Mesothelial cell of epicardium (in vitro differentiated cells): ENCODE measurements at places on chromosomes 12 and 14.

GRCh38 chr14:96579358-96579757 lies 77.2 kb downstream of the PAPOLA start:
- H3K36me3 ChIP-seq, result no peaks in the 10 kb centered on the region
- peaks cover 23% of the 10 kb centered on the region for H3K4me1 ChIP-seq
- DNase-seq, result no peak
- H3K27me3 ChIP-seq, result peaks cover 12% of the 10 kb centered on the region
- H3K4me3 ChIP-seq, result no peak overlapping the region
- no peak overlapping the region for H3K27ac ChIP-seq

GRCh38 chr12:58640314-58640713 lies 280.0 kb downstream of the LRIG3 start:
- H3K4me3 ChIP-seq, result no peak overlapping the region
- peaks cover 9% of the 10 kb centered on the region for H3K4me1 ChIP-seq
- H3K36me3 ChIP-seq, result peaks cover 4% of the 10 kb centered on the region
- no peak for DNase-seq

DNA sequence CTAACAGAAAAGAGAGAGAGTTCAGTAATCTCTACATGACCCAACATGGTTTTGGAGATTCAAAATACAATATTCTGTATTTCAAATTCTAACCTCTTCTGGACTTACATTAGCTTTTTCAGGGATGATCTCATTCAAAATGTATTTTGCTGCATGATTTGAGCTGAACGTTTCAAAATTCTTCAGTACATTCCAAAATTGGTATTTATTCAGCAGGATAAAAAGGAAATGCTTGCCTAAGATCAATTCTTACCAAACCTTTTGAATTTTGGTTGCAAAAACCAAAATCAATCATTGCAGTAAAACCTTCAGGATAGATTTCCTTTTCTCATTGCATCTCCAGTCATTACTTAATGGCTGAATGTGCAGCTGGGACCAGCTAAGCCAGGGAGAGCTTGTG lies 1761.3 kb upstream of the SEL1L start:
- H3K4me3 ChIP-seq, result no peak overlapping the region
- DNase-seq, result no peak
- H3K4me1 ChIP-seq, result peaks cover 15% of the 10 kb centered on the region
- H3K27ac ChIP-seq, result peak overlapping the region; percentile 68

- DNase-seq, result no peak
- H3K36me3 ChIP-seq, result peaks cover 40% of the 10 kb centered on the region
- no peaks in the 10 kb centered on the region for H3K27me3 ChIP-seq
Observed at GRCh38 chr14:39417014-39417413, 15.2 kb downstream of the FBXO33 start.

- DNase-seq, result peak; percentile 68
- H3K36me3 ChIP-seq, result peaks cover 29% of the 10 kb centered on the region
- H3K4me3 ChIP-seq, result peak overlapping the region; percentile 71
- H3K27me3 ChIP-seq, result no peaks in the 10 kb centered on the region
- peaks cover 28% of the 10 kb centered on the region for H3K4me1 ChIP-seq
Observed at GRCh38 chr12:14417715-14418114, 52.2 kb downstream of the ATF7IP start.

DNA sequence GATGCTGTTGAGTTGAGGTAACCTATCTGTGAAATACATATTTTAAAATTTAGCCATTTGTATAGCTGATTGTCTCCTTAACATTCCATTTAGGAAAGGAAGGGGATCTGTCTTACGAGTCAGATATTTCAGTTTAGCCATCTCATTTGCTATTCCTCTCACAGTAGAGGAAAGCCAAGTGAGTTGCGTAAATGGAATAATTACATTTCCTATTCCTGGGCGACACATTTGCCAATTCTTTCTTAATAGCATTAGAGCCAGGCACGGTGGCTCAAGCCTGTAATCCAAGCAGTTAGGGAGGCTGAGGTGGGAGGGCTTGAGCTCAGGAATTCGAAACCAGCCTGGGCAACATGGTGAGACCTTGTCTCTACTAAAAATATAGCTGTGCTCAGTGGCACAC lies 116.3 kb downstream of the TMX1 start:
- H3K27ac ChIP-seq, result peak overlapping the region; percentile 35
- H3K4me1 ChIP-seq, result peaks cover 27% of the 10 kb centered on the region
- no peaks in the 10 kb centered on the region for H3K36me3 ChIP-seq
- no peak for DNase-seq
- H3K4me3 ChIP-seq, result no peak overlapping the region

GRCh38 chr12:81759190-81760051 lies at the start of gene PPFIA2:
TSS of gene PPFIA2 (minus strand) at chr12:81759350.
- no peaks in the 10 kb centered on the region for H3K36me3 ChIP-seq
- peaks cover 66% of the 10 kb centered on the region for H3K27me3 ChIP-seq
- H3K27ac ChIP-seq, result no peak within 1 kb of the TSS
- H3K4me3 ChIP-seq, result peak within 1 kb of the TSS; percentile 77

- no peaks in the 10 kb centered on the region for H3K36me3 ChIP-seq
- H3K27me3 ChIP-seq, result no peaks in the 10 kb centered on the region
- no peak for DNase-seq
- no peak overlapping the region for H3K4me3 ChIP-seq
Observed at GRCh38 chr12:18690653-18691052, 47.2 kb downstream of the PLCZ1 start.

DNA sequence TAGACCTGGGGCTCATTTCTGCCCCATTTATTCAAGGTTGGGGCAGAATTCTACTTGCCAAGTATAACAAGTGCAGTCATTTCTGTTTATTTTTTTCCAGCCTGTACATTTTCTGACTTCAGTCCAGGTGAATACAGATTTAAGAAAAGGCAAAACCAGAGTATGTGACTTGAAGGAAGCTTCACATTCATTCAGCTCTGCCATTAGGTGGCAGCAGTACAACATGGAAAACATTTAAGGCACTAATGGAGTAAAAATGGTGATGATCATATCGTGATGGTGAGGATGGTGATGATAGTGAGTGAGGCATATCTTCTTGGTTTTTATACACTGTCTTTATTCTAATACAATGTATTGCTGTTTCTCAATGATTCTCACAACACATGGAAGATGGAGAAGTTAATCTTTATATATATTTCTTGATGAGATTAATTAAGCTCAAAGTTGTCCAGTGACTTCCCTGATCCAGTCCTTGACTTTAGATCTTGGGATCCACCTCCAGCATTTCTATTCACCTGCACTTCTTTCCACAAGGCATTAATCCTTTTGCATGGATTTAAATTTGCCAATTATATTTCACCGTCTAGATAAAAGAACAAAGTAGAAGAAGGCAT lies 176.7 kb upstream of the SEL1L start:
- H3K4me3 ChIP-seq, result no peak overlapping the region
- no peak for DNase-seq
- no peak overlapping the region for H3K27ac ChIP-seq
- no peaks in the 10 kb centered on the region for H3K27me3 ChIP-seq
- H3K4me1 ChIP-seq, result peaks cover 11% of the 10 kb centered on the region

DNA sequence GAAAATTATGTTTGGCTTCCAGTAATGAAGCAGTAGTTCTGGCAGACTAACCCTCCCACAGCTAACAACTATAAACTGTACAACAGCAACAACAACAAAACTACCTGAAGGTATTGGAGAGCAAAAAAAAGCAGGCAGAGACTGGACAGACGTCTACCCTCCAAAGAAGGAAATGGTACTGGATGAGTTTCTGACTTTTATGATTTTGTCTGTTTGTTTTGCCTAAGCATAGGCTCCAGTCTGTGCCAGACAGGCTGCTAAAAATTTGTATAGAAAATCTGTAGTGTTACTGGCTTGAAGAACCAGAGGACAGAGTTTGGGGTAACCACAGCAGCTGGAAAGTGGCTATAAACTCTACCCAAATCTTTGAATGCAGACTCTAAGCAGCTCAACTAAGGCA lies 131.3 kb downstream of the SLC25A47 start:
- DNase-seq, result no peak
- no peaks in the 10 kb centered on the region for H3K36me3 ChIP-seq
- no peak overlapping the region for H3K4me3 ChIP-seq
- no peak overlapping the region for H3K27ac ChIP-seq

GRCh38 chr14:101707068-101707842 lies 54.3 kb upstream of the PPP2R5C start:
- no peak overlapping the region for H3K27ac ChIP-seq
- peak; percentile 59 for DNase-seq
- H3K4me1 ChIP-seq, result peaks cover 4% of the 10 kb centered on the region
- no peaks in the 10 kb centered on the region for H3K36me3 ChIP-seq
- H3K4me3 ChIP-seq, result no peak overlapping the region

GRCh38 chr12:130800312-130800711 lies 38.7 kb downstream of the STX2 start:
- DNase-seq, result no peak
- peaks cover 31% of the 10 kb centered on the region for H3K36me3 ChIP-seq
- no peaks in the 10 kb centered on the region for H3K4me1 ChIP-seq
- no peak overlapping the region for H3K4me3 ChIP-seq
- H3K27ac ChIP-seq, result no peak overlapping the region

DNA sequence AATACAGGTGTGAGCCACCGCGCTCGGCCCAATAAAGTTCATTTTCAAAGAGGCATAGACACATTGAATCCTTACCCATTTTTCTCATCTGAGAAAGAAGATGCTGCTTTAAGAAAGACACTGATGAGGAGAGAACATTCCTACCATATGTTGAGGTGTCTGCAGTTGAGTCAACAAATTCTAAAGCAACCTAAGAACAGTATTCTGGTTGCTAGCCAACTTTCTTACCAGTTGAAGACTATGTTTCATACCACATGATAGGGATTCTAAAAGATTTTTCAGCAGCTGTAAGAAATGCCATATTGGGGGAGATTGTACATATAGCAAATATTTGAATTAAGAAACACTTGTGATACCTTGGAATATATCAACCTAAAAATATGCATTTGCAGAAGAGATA lies 160.1 kb downstream of the SRGAP1 start:
- DNase-seq, result no peak
- no peak overlapping the region for H3K4me3 ChIP-seq
- H3K27ac ChIP-seq, result no peak overlapping the region
- H3K36me3 ChIP-seq, result peaks cover 9% of the 10 kb centered on the region
